ENCODE measurements at places on chromosomes 16 and 17.
A peak's percentile ranks its signal among the peaks of the same experiment; 100 is the strongest.

GRCh38 chr17:43536236-43536992 is 9.7 kb downstream of the ETV4 start:
- DNase-seq: no peak

DNA sequence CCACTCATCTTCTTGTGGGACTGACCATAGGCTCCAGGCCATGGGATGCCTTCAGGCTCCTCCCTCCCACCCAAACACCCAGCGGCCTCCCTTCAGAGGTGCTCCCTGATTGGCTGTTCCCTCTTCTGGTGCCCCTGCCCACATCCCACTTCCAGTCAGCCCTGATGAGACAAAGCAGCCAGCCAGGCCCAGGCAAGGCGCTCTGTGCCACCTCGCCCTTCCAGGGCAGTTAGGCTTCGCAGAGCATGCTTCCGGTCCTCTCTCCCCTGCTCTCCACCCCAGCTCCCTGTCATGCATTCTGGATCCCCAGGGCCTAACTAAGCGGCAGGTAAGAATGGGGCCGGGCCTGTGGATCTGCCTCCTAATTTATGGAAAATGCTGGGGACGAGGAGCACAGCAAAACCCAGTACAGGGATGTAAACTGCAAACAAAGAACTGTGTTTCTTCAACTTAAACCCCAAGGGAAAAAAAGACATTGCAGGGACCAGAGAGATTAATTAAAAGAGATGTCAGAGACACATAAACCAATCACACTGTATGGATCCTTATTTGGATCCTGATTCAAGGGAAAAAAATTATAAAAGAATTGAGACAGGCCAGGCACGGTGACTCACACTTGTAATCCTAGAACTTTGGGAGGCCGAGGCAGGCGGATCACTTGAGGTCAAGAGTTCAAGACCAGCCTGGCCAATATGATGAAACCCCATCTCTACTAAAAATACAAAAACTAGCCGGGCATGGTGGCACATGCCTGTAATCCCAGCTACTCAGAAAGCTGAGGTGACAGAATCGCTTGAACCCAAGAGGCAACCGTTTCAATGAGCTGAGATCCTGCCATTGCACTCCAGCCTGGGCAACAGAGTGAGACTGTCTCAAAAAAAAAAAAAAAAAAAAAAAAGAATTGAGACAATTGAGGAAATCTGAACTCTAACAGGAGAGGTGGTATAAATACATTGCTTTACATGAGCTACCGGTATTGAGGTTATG is 26.0 kb downstream of the ZDHHC7 start:
- DNase-seq: no peak

- DNase-seq: no peak
Measured at GRCh38 chr16:85571563-85571812, 41.6 kb upstream of the GSE1 start.

- no peak for DNase-seq
Measured at GRCh38 chr17:77319211-77320043, 178.7 kb downstream of the SEC14L1 start.

DNA sequence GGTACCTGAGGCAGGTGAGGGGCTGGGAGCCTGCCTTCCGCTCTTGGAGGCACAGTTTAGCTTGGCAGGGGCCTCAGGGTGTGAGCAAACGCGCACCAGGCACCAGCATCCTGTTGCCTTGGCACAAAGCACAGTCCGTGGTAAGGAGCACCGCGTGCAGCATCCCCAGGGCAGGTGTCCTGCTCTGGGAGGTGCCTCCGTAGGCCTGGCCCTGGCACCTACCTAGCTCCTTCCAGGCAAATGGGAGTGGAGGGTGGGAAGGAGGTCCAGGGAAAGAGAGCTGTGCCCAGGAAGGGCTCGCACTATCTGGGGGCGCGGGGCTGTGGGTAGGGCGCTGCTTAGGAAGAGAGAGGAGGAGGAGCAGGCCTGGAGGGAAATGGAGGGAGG is 3.1 kb upstream of the GSE1 start:
- DNase-seq: no peak

GRCh38 chr16:57091200-57091974 is 996 bp upstream of the CPNE2 start:
- no peak for DNase-seq

GRCh38 chr17:43846221-43846712 is 709 bp upstream of the CD300LG start:
- peak; percentile 55 for DNase-seq

DNA sequence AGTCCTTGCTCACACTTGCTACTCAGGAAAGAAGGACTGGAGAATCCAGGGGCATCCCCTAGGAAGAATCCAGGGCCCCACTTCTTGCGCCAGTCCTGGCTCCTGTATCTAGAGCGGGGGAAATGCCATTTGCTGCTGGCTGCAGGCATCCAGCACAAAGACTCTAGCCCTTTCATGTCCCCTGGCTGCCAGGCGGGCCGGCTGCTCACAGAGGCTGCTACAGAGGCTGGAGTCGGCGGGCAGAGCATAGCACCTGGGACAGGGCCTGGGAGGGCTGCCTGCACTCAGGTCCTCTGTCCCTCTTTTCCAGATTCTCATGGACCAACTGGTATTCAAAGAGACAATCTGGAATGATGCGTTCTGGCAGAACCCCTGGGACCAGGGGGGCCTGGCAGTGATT is 13.8 kb downstream of the SMIM5 start:
- no peak for DNase-seq

- no peak for DNase-seq
Measured at GRCh38 chr17:71464241-71464640, 656.6 kb upstream of the SOX9 start.

DNA sequence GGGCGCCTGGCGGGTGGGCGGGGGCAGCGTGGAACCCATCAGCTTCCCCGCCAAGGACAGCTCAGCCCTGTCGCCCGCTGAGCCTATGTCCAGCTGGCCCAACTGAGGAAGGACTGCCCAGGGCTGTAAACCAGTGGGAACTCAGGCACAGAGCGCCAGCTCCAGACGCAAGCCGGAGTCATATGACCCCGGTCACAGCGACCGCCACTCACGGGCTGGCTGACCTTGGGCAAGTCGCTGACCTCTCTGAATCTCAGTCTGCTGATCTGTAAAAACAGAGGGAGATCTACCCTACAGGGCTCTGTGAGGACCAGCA is 170.0 kb downstream of the C16orf78 start:
- no peak for DNase-seq

- no peak for DNase-seq
Measured at GRCh38 chr17:16406742-16407674, 8.4 kb upstream of the TRPV2 start.

DNA sequence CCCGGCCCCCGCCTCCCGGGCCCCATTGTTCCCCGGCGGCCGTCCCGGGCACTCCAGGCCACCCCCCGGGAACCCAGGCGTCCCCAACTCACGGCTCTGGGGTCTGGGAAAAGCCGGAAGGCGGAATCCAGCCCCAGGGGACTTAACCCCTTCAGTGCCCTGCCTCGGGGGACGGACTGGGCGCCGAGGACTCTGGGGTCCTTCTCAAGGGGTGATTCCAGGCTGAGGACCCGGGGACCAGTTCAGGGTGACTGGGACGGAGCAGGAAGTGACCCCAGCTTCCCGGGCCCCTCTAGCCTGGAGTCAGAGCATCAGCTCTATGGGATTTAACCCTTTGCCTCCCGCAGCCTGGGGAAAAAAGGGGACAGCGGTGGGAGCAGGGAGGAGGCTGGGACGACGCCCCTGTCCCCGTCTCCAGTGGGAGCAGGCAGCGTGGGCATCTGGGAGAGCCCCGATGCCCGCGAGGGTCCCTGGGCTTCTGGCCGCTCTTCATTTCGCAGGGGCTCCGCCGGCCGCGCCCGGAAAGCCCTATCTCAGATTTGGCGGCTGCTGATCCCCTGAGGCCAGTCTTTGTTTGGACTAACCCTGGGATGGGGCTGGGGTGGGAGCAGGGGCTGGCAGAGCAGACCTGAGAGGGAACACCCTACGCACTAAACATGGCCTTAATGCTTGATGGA is at the start of gene ZNF629:
Gene ZNF629 (minus strand): TSS at position 270 of the 677 bp plus-strand sequence. CDS start 2,723 bp downstream, outside the sequence.
- no peak for DNase-seq

GRCh38 chr16:49528060-49528865 is 154.7 kb downstream of the C16orf78 start:
- DNase-seq: no peak

DNA sequence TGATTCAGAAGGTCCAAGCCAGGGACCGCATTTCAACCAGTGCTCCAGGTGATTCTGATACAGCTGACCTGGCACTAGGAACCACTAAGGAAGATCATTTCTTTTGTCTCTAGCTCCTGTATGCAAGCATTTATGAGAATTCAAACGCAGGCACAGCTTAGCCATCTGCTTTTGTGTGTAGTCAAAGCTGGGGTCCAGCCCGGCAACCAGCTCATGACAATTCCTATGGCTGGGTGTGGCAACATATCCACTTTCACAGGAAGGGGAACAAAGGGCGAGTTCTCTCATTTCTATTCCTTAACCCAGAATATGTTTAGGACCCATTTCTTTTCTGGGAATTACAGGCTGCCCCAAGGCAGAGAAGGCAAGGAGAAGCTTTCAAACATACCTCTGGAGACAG is 27.3 kb upstream of the COG7 start:
- DNase-seq: no peak

GRCh38 chr16:56997264-56997663 is 7.9 kb downstream of the NLRC5 start:
- DNase-seq: no peak
